CD4-positive, alpha-beta T cell treated with Interleukin-17A for 4 hours (primary cell): ENCODE measurements at places on chromosomes 13 and 19.
A peak's percentile ranks its signal among the peaks of the same experiment; 100 is the strongest.

GRCh38 chr19:46391296-46392251, 21.8 kb downstream of the CCDC8 start:
- DNase-seq: no peak

- no peak for DNase-seq
Observed at GRCh38 chr19:35294328-35294727, 2.4 kb downstream of the MAG start.

DNA sequence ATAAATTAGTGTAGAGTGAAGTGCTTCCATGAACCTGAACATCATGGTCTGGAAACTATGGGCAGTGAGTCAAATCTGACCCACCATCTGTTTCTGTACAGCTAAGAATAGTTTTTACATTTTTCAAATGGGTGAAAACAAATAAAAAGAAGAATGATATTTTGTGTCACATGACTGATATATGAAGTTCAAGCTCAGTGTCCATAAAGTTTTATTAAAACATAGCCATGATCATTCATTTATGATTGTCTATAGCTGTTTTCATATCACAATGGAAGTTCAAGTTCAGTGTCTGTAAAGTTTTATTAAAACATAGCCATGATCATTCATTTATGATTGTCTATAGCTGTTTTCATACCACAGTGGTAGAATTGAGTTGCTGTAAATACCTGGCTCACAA, 42.7 kb downstream of the ZNF333 start:
- DNase-seq: no peak

DNA sequence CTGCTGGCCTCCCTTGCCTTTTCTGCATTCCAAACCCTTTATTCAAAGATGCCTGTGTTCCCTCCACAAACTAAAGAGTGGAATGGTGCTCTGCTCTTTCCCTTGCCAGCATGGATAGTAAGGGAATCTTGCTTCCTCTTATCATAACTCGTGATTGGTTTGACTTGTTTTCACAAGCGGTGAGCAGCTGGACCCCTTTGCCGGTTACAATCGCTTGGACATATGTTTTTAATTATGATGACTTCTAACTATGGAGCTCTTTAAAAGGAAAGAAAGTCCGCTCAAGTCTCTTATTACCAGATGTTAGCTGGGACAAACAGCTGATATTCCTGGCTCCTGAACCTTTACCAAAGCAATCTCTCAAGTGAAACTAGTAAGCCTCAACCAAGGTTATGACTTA, 1094.7 kb downstream of the UQCRFS1 start:
- DNase-seq: no peak

- DNase-seq: no peak
Observed at GRCh38 chr19:19096641-19097627, 33.1 kb downstream of the SLC25A42 start.

- no peak for DNase-seq
Observed at GRCh38 chr19:47725759-47726401, 12.7 kb downstream of the EHD2 start.

- DNase-seq: no peak
Observed at GRCh38 chr13:60158321-60158801, 5.4 kb downstream of the DIAPH3 start.

GRCh38 chr13:67736646-67737420, 506.7 kb upstream of the PCDH9 start:
- no peak for DNase-seq

GRCh38 chr19:13633109-13633508, 126.8 kb upstream of the CACNA1A start:
- no peak for DNase-seq

DNA sequence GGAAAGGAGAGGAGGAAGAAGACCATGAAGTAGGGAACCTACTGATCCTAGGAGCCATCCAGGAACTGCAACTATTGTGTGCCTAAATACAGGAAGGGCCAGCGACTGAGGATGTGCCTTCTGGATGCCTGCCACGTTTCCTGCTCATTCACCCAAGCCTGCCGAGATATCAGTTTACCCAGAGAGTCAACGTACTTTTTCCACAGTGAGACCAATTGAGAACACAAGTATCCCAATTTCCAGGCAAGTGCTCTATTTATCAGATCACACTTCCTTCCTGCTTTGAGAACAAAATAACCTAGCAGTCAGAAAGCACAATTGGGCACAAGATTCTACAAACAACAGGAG, 122.4 kb downstream of the AKAP11 start:
- no peak for DNase-seq

- DNase-seq: no peak
Observed at GRCh38 chr19:45630463-45630862, 8.7 kb downstream of the EML2 start.

DNA sequence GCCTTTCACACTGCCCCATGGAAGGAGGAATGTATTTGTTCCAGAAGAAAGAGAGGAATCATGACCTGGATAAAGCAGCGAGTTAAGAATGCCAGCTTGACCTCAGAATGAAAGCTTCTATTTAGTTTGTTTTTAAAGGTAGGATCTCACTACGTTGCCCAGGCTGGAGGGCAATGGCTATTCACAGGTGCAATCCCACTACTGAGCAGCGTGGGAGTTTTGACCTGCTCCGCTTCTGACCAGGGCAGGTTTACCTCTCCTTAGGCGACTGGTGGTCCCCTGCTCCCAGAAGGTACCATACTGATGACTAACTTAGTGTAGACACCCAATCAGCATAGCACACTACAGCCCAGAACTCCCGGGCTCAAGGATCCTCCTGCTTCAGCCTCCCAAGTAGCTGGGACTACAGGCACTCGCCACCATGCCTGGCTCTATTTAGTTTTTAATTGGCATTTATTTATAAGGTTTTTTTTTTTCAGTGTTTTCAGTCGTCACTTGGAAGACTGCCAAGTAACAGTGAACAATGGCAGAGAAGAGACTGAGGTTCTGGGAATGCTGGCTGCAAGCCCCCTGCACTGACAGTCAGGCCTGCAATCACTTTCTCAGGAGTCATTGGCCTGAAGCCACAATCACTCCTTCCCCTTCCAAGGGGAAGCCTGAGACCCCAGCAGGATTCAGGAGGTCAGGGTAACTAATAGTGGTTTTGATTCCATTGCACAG, 73.1 kb downstream of the EPS15L1 start:
- no peak for DNase-seq

DNA sequence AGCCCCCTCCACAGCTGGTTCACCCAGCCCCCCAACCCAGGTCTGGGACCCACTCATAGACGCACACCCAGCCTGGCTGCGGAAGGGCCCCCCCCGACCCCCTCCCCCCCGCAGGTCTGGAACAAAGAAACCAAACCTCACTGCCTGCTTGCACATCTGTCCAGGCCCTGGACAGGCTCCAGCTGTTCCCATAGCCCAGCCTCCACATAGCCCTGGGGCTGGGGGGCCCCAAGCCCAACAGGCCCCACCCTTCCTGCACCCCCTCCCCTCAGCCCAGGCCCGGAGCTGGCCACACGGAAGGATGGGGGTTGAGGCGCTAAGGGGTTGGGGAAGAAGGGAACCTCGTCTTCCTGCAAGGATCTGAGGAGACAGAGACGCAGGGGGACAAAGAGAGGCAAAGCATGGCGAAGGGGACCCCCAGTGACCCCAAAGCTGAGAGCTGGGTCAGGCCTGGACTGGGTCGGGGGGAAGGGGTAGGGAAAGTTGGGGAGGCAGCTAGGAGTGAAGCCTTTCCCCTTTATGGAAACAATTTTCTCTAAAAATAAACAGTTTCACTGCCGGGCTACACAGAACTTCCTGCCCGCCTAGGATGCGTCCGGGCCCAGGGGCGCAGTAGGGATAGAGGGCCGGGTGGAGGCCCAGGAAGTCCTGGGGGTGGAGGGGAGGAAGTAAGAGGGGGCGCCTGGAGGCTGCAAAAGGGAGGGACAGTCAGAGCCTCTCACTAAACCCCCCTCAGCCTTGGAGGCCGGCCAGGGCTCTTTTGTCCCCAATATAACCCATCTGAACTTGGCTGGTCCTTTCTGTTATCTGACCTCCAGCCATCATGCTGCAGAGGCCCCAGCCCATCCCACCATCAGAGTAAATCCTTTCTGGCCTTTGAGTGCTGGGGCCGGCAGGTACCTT, 2.4 kb downstream of the KANK2 start:
- no peak for DNase-seq

DNA sequence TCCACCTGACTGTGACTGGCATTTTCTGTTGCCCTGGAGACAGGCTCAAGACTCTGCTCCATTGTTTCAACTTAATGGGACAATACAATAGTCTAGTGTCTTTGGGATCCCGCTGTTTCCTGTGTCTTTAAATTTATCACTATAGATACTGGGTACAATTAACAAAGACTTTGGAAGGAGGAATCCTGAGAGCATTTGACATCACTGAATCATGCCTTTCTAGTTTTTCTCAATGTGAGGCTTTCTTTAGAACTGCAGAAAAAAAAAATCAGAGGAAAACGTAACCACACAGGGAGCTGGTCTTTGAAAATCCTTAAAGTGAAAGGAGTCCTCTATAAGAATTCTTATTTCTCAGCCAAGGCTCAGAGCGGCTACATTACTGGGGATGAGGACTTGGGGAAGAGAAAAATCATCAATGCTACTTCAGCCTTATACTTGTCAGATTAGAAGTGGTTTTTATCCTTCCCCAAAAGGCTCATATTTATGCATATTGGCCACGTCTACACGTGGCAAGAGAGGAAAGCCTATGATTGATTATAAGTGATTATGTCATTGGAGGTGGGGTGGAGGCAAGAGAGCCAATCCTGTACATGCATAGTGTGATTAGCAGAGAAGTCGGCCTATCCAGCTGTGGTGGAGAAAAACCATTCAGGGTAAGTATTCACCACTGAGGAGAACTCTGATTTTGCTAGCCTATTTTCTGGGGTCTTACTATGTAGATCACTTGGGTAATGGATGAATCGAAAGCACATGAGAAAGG, 34.4 kb upstream of the UBL3 start:
- no peak for DNase-seq

- DNase-seq: no peak
Observed at GRCh38 chr13:33199289-33199850, 86.2 kb downstream of the STARD13 start.

DNA sequence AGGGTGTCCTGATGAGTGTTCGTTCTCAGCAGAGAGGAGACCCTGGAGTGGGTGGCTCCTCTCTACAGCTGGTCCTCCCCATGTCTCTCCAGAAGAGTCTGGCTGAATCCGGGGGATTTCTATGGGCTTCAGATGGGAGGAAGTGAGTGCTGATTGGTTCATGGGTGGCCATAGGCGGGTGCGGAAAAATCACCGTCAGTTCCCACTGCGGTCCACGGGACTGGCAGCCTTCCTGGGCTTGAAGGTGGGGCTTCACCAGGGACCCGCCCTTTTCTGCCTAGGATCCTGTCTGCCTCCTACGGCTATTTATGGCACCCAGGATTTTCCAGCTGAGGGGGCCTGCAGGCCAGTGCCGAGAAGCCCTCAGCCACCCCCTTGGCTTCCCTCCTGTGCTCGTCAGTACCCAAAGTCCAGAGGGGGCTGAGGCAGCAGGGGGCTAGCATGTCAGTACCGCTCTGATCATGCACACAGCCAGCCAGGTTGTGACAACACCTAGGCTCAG, 18.4 kb downstream of the CPB2 start:
- no peak for DNase-seq

DNA sequence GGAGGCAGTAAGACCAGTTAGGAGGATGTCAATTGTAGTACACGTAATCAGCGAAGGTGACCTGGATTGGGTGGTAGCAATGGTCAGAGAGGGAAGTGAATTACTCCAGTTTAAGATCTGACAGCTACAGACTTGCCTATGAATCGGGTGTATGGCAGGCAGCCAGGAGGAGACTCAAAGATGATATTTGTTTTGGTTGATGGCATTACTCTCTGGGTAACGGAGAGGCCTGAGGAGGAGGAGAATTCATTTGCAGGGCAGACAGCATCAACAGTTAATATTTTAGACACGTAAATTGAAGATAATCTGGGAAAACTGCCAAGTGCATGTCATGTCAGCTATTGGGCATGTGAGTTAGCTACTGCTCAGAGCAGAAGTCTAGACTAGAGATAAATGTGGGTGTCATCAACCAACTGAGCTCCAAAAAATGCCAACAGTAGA, 109.2 kb downstream of the SGCG start:
- no peak for DNase-seq

GRCh38 chr19:15424121-15424520, 5.3 kb upstream of the AKAP8L start:
- DNase-seq: no peak

GRCh38 chr13:39760521-39760920, 105.1 kb downstream of the COG6 start:
- DNase-seq: no peak

DNA sequence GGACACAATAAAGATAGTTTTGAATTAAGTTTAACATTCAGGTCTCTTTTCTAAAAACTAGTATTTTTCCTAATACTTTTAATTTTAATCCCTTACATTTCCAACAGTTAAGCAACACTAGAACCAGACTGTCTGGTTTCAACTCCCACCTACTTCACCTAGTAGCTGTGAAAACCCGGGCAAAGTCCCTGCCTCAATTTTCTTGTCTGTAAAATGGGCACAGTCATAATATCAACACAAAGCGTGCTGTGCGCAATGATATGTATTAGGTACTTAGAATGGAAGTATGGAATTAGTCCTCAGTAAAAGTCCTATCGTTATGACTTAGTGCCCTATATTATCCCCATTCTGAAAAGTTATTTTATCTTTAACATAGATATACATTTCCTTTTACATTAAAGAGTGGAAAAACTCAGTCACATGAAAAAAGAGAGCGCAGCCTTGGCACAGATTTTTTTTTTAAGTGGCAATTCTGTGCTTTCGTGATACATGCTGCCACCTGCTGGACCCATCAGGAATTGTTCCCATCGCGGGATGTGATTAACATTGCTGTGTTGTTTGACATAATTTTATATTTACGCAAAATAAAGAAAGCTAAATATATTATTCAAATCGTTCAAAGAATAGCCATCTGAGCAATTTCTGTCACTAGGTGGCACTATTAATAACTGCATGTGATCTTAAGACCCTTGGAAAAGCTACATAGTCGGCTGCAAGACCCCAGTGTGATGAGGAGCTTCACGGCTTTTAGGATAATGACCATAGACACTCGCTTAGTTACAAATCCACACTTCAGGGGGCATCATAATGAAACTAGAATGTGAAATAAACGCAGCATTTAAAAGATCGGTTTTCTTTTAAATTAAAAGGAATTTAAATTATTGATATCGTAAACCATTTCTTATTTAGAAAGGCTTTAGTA, 59.9 kb downstream of the LIG4 start:
- DNase-seq: peak; percentile 64

- DNase-seq: no peak
Observed at GRCh38 chr19:34075661-34076091, 96.6 kb upstream of the LSM14A start.

GRCh38 chr19:48064509-48064908, 20.6 kb upstream of the CABP5 start:
- DNase-seq: no peak

GRCh38 chr19:36850559-36851442, at the start of gene ZNF345:
ZNF345 (plus strand) TSS chr19:36850876; CDS start chr19:36876831, 25,955 bp downstream.
- DNase-seq: peak; percentile 86

GRCh38 chr13:95146486-95146885, 154.8 kb downstream of the ABCC4 start:
- DNase-seq: no peak

DNA sequence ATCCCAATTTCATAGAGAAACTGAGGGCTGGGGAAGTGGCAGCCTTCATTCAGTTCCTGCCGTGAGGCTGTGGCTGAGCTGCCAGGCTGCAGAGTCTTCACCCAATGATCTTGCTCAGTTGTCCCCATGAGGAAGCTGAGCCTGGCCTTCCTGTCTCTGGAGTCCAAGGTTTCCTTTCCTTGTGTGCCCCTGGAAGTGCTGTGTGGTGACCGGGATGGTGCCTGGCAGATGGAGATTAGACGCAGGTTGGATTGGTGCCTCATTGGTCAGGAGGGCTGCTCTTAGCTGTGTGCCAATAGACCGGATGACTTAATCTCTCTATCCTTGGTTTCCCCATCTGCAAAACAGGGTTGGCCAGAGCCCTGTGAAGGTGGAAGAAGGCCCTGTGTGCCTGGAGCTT, 24.6 kb downstream of the DNM2 start:
- DNase-seq: no peak
